ENCODE measurements at places on chromosomes 2 and 18.

- no peak for DNase-seq
These were observed 58.8 kb upstream of the ST8SIA5 start for GRCh38 chr18:46815661-46816060.

GRCh38 chr2:163200741-163201140 is 362.2 kb upstream of the KCNH7 start:
- DNase-seq, result no peak

- DNase-seq, result no peak
These were observed 46.5 kb downstream of the ZAP70 start for GRCh38 chr2:97759727-97760407.

DNA sequence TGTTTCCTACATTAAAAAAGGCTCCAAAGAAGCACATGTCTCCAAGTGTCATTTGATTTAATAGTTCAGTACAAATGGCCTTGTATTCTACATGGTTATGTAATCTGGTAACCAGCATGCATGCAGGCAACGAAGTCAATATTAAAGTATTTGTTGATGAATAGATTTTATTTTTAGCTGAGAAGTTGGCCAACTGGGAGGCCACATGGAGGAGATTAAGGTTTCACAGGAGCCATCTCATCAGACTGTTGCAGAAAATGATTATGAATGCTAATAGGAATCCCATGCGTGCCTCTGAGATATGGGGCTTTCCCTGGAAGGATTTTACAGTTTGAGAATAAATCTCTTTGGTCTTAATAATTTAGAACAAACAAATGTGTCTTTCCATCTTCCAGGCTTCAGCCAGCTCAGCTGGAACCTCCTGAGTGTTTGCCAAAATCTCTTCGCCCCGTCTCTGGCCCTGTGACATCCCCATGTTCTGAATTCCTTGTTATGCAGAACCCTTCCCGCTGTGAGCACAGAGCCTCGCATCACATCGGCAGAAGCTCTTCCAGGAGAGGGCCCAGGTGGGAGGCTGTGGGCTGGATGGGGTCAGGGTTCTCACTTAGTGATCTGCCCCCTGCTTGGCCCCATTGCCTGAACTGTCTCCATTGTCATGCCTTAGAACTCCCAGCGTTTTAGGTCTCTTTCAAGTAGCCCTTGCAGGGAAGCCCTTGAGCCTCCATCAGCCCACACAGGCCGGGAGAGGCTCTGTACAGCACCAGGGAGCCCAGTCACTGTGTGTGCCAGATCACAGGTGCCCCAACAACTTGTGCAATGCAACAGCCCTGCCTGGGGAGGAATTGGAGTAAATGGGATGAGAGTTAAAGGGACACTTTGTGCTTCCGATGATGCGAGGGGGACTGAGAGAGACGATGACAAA is 190.5 kb upstream of the TWIST2 start:
- no peak for DNase-seq

- DNase-seq, result no peak
These were observed 19.6 kb downstream of the UGP2 start for GRCh38 chr2:63861220-63861822.

DNA sequence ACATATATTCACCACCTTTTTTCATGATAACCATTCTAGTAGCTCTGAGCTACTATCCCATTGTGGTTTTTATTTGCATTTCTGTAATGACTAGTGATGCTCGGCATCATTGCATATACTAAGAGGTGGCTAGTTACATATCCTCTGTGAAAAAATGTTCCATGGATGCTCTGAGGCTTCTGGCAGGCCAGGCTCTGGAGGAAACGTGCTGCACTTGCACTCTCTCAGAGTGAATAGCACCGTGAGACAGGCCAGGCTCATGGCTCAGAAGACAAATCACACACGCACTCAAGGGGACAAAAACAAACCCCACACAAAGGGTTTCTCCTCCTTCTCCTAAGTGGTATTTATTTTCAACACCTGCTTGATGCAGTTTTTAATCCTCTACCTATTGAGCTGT is 1085.3 kb upstream of the CNTNAP5 start:
- DNase-seq, result no peak

DNA sequence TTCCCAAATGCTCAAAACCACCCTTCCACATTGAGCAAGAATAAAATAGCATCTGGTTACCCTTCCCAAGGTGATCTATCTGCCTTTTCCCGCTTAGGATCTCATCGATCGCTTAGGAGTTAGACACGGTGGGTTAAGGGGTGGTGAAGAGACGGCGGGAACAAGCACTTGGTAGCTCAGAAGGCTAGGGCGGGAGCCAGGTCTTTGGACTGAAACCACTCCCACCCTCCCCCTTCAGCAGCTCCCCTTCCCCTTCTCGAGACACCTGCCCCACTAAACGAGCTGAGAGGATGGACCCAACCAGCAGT is 513 bp downstream of the THOC1 start:
- DNase-seq, result no peak

DNA sequence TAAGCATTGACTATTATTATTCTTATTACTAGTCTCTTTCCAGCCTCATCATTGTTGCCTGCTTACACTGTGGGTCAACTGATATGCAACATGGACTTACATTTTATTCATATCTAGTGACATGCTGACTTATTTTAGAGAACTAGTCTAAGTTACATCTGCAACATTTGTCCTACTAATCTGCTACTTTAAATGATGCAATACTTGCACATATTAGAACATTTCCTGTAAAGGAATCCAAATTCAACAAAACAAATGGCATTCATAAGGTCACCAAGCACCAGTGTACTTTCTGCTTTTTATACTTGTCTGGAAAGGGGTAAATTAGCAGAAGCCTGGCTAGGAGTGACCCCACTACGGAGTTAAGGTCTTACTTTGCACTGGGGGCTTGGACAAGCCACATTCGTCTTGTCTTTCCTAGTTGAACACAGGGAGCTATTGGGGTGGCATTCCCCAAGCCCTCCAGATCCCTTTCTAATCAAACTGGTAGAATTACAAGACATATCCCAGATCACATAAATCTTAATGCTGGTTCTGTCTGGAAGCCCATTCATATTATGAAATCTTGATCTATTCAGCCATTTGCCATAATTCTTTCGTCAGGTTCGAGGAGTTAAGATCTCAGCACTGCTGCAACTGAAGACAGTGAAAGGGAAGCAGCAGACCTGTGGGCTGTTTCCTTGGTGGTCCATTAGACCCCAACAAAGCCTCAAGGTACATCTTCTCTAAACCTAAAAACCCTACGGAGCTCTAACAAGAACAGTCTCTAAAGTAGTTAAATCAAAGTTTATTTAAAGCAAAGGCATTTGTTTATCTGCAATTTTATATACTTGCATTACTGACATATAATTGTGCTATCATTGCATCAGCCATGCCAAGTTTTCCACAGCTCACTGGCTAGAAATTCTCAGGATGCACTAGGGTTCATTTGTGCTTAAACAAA is 49.9 kb upstream of the RTN4 start:
- no peak for DNase-seq

GRCh38 chr18:12034241-12035100 is 53.2 kb downstream of the IMPA2 start:
- DNase-seq, result no peak

- no peak for DNase-seq
These were observed 6.8 kb upstream of the SNTG2 start for GRCh38 chr2:943821-944220.

GRCh38 chr18:13180614-13181375 is 37.8 kb upstream of the LDLRAD4 start:
- no peak for DNase-seq
